ENCODE measurements at places on chromosomes 5 and 9.

DNA sequence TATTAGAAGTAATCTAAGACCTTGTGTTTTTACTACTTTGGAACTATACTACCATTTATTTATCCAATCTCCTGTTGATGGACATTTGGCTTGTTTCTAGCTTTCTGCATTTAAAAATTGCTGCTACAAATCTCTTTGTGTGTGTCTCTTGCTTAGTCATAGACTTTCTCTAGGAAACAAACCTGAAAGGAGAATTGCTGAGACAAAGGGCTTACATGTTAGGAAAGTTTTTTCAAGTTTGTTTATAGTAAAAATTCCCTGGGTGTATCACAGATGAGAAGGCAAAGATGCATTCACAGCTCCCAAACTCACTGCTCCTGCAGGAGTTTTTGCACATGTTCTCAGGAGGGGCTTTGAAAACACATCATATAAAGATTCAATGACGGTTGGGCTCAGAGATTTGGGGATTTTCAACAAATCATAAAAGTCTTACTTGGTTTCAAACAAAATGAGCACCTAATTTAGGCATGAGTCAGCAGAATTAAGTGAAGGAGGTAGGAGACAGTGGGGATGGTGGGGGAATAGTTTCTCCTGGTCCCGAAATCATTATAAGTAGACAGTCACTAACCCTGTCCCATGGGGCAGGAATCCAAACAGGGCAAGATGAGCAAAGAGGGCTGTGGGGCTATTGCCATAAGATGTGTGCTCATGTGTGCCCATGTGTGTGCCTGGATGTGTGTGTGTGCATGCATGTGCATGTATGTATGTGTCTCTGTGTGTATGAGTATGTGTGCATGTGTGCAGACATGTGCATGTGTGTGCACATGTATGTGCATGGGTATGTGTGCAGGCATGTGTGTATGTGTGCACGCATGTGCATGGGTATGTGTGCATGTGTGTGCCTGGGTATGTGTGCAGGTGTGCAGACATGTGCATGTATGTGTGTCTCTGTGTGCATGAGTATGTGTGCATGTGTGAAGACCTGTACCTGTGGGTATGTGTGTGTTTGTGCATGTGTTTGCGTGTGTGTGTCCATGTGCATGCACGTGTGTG is 43.4 kb upstream of the S1PR3 start:
- DNase-seq = no peak

DNA sequence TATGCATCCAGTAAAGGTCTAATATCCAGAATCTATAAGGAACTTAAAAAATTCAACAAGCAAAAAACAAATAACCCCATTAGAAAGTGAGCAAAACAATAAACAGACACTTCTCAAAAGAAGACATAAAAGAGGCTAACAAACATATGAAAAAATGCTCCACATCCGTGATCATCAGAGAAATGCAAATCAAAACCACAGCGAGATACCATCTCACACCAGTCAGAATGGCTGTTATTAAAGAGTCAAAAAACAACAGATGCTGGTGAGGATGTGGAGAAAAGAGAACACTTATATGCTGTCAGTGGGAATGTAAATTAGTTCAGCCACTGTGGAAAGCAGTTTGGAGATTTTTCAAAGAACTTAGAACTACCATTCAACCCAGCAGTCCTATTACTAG is 86.1 kb downstream of the WWC1 start:
- no peak for DNase-seq

- DNase-seq = no peak
Measured at GRCh38 chr5:116542619-116543018, 32.0 kb downstream of the SEMA6A start.

DNA sequence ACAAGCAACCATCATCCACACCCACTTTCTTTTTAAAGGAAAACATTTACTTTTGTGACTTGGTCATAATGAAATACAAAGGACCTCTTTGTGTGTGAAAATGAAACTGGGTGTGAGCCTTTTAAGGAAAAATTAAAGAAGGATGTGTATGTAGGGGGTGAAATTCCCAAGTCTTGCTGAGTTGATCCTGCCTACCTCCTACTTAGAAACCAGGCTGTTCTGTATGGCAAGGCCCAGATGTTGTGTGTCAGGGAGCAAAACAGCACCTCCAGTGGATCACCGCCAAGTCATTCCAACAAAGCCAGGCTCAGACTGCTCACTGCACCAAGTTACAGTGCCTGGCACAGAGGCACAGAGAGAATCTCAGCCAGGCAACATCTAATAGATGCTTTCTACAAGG is 198.5 kb upstream of the FBN2 start:
- no peak for DNase-seq

- no peak for DNase-seq
Measured at GRCh38 chr5:102910240-102911226, 155.4 kb downstream of the PAM start.

Measured in stimulated activated CD4-positive, alpha-beta T cell treated with anti-CD3 and anti-CD28 coated beads, Interleukin-1b, Interleukin-23, amount 100 ng/mL, for 48 hours (primary cell).